Astrocyte of the cerebellum (primary cell): ENCODE measurements at places on chromosomes 5 and 9.

GRCh38 chr5:157918811-157919742, 60.1 kb upstream of the CLINT1 start:
- DNase-seq: no peak

- no peak for DNase-seq
Measured at GRCh38 chr5:53714667-53715010, 154.2 kb downstream of the NDUFS4 start.

- no peak for DNase-seq
Measured at GRCh38 chr5:91339063-91339705, 43.9 kb downstream of the ARRDC3 start.

GRCh38 chr5:106730912-106731311, 939.8 kb downstream of the EFNA5 start:
- no peak for DNase-seq

DNA sequence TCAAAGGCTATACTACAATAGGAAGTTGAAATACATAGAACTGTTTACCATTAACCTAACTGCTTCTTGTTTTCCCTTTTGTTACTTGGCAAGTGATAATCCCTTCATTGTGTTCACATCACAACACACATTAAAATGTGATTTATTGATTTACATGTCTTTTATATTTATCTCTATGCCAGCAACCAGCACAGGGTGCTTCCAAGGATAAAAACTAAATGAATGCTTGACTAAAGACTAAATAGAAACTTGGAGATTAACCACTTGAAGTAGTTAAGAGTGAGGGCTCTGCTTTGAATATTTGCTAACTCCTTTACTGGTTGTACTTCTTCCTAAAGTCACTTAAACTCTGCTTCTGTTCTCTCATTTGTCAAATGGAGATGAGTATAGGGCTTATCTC, 1730.6 kb downstream of the EFNA5 start:
- no peak for DNase-seq

GRCh38 chr5:137648361-137648760, 87.5 kb downstream of the KLHL3 start:
- no peak for DNase-seq

GRCh38 chr9:99601571-99602111, 220.0 kb upstream of the NR4A3 start:
- no peak for DNase-seq

DNA sequence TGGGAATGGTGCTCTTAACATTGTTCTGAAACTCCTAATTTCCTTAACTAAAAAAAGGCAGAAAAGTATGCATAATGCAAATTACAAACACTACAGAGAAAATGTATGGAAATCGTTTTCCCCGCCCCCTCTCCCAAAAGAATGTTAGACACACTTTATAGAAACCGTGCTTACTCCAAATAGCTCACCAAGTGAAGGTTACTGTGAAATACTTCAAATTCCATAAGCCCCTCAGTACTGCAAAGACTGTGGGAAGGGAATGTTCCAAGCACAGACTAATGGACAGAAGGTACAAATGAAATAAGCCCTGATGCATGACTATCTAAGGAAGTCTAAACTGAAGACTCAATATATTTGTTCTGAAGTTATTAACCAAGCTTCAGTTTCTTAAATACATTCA, 12.5 kb downstream of the MAPKAP1 start:
- DNase-seq: peak; percentile 28

DNA sequence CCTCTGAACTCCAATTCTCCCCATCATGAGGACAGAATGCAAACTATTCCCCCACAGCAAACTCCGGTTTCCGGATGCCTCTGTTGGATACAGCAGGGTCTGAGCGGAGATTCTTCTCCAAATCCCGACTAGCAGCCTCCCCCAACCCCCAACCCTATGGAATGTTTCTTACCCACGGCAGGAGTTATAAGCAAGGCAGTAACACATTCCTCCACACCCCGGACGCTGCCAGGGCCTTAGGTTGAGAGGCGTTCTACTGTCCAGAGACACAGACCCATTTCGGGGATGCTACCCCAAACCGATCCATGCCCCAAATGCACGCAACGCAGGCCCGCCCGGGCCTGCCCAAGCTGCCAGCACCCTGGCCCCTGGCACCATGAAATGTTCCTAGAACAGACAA, 85.6 kb upstream of the LMX1B start:
- DNase-seq: no peak

- no peak for DNase-seq
Measured at GRCh38 chr9:22829236-22829635, 382.6 kb downstream of the DMRTA1 start.

DNA sequence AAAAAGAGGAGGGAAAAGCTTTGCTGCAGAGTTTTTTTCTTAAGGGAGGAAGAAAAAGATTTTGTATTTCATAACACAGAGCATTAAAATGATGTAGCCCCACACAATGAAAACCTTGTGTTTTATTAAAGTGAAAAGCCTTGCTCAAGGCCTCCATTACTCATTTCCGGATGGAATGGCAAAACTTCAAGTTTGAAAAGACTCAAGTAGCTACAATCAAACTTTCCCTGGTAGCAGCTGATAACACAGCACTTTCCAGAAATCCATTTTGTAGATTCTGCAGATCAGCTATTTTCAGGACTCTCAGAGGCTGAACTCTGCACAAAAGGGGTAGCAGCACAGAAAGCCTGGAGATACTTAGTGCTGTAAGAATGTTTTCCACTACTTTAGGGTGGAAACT, 374.8 kb downstream of the NFIB start:
- peak; percentile 63 for DNase-seq

GRCh38 chr5:87899721-87900131, 368.9 kb downstream of the TMEM161B start:
- peak; percentile 13 for DNase-seq

- no peak for DNase-seq
Measured at GRCh38 chr5:91851670-91852069, 468.6 kb upstream of the ARRDC3 start.

- no peak for DNase-seq
Measured at GRCh38 chr5:75734913-75735789, 17.9 kb upstream of the POC5 start.

- DNase-seq: no peak
Measured at GRCh38 chr9:124514125-124514524, 6.9 kb upstream of the NR5A1 start.

- DNase-seq: no peak
Measured at GRCh38 chr5:137375741-137376526, 123.2 kb downstream of the SPOCK1 start.

DNA sequence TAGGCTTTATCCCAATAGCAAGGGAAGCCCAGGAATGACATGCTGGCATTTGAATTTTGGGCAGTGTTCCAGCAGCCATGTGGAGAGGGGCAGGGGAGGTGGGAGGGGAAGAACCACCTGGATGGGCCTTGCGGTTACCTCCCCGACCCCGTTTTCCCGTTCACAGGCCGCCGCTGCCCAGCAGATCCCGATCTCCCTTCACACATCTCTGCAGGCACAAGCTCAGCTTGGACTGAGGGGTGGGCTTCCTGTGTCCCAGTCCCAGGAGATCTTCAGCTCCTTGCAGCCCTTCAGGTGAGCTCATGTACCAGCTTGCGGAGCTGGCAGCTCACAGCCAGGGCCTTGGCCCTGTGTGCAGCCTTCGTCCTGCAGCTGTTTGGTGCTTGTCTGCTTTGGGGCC, 15.7 kb upstream of the POMT1 start:
- no peak for DNase-seq

GRCh38 chr5:158463188-158463587, 604.2 kb upstream of the CLINT1 start:
- DNase-seq: no peak

GRCh38 chr5:148687871-148688270, 33.5 kb upstream of the HTR4 start:
- DNase-seq: no peak

DNA sequence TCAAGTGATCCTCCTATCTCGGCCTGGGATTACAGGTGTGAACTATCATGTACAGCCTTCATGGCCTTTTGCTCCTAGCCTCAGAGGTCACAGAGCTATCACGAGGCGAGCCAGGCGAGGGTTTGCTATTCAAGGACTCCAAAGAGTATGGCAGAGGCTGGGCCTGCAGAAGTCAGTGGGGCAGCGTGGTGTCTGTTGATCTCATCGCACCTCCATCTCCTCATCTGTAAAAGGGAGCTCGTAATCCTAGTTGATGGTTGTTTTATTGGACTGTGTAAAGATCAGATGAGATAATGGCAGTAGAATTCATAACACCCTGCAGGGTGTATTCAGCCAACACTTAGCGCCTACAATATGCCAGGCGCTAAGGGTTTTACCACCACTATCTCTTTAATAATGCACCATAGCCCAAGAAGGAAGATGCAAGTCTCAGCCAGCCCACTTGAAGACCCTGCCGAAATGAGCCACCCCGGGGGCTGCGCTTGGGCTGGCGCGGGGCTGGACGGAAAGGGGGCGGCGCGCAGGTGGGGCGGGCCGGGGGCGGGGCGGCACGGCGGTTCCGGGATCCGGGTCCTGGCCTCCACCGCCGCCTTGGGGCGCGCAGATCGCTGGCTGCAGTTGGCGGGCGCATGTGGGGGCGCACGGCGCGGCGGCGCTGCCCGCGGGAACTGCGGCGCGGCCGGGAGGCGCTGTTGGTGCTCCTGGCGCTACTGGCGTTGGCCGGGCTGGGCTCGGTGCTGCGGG, at the start of gene GALNT12:
Gene GALNT12, plus strand, starts transcription at position 601 of the 744 bp plus-strand sequence. Its CDS starts 29 bp downstream, at position 630.
- no peak for DNase-seq

GRCh38 chr5:149358294-149358651, 427 bp downstream of the PCYOX1L start:
- no peak for DNase-seq

GRCh38 chr5:143234162-143234842, 169.2 kb downstream of the NR3C1 start:
- DNase-seq: no peak
